Calu3 (cell line): ENCODE measurements at places on chromosomes 1 and 21. TPM values are rescaled to one million over a fixed set of nuclear protein-coding genes. Genes with fewer than 3 reads are reported as not detected.

GRCh38 chr1:185363205-185363604 is 46.2 kb upstream of the IVNS1ABP start:
- no peak for DNase-seq

- DNase-seq: no peak
Observed at GRCh38 chr21:34793471-34793870, 124.7 kb downstream of the CLIC6 start.

GRCh38 chr1:55214934-55215193 is 300 bp downstream of the USP24 start:
- DNase-seq: peak; percentile 31

- DNase-seq: no peak
Observed at GRCh38 chr1:51516649-51517158, 2.4 kb downstream of the EPS15 start.

DNA sequence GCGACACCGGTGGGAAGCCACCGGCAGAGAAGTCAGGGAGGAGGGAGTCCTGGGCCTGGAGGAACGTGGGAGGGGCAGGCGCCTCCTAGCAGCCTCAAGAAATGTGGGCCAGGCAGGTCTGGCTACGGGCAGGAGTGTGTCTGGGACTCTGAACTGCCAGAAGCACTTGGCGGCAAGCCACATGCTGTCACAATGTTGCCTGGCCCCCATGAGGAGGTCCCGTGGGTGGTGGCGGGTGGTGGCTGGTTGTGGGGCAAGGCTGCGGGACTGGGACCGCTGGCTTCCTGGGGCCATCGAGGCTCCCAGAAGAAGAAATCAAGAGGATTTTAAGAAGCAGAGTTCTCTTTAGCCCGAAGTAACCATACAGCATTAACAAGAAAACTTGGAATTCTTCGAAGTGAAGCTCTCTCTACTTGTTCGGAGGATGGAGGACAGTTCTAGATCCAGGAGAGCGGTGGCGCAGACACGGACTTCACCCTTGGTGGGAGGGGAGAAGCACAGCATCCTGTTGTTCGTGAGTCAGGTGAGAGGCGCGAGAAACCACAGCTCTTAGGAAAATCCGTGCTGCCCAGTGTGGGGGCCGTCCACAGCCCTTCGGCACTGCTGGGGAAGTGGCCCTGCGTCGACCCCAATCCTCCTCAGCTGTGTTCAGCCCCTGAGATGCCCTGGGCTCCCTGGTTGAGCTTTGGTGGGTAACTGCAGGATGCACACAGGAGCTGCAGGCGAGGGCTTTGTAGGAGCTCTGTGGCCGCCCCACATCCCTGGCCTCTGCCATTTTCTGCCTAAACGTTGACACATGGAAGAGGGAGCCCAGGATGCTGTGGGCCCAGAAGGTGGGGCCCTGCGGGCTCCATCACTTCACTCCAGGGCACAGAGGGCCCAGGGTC is 12.4 kb downstream of the SKI start:
- DNase-seq: no peak

DNA sequence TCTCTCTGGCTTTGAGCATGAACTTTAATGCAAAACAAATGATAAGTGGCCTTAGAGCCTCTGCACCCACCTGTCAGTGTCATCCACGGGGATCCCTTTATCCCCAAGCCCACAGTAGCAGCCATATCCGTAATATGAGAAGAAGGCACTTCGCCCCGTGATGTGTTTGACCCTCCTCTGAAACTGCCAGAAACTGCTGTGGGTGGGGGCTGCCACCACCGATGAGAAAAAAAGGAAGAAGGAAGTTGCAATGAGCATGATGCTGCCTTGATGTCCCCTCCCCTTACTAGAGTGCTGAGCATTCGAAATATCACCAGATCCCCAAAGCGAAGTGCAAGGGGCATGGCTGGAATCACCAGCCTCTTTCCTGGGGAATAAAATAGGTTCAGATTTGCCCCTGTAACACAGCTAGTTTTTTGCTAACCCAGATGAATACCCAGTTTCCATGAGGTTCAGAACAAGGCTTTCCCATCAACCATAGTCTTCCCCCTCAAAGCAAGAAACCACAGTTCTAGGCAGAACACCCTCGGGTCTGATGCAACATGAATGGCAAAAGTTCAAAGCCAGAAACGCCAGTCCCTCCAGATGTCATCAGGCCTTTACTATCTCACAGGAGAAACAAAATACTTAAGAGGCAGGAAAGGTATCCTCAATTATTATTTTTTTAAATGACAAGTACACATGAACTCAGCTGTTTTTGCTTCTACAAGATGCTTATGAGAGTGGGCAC is 10.8 kb upstream of the UBXN10 start:
- no peak for DNase-seq

GRCh38 chr1:75276385-75276784 is 142.2 kb downstream of the LHX8 start:
- DNase-seq: no peak

GRCh38 chr1:200710166-200710565 is 28.5 kb upstream of the CAMSAP2 start:
- no peak for DNase-seq

DNA sequence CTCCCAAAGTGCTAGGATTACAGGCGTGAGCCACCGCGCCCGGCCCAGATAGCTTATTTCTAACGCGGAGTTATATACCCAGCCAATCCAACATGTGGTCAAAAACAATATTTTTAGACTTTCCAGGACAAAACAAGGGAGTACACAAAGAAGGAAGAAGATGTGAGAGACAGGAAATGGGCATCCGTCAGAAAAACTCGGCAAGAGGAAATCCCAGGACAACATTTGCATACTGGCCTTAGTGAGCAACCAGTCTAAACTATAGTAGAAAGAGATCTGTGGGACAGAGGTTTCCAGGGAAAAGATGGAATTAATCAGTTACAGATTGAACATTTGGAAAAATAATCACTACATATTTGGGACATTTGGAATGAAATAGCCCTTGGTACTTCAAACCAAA is 11.4 kb downstream of the ARMH1 start:
- no peak for DNase-seq

DNA sequence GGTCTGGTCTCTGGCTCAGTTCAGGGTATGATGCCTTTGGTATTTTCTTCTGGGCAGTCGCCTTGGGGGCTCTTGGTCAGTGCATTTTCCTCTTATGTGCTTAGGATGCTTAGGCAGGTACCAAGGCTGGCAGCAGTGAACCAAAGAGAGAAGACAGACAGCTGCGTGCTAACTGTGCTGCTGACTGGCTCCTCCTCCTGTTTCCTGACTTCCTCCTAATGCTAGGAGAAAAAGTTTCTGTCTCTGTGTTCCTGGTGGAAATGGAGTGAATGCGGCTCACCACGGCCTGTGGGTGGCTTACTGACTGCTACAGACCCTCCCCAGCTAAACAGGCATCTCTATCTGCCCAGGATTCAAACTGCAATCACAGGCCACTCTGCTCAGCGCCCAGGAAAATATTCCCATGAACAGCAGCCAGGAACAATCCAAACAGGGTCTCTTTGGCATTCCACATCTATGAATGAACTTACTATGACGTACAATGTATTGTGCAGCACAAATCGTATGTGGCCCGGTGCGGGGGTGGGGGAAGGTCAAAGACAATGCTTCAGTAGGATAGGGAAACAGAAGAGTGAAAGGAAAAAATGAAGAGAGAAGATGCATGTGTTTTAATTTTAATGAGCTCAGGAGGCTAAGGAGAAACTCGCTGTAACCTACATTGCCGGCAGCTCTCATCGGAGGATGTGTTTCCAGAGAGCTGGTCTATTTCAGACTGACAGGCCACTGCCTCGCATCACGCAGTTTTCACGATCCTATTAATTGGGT is 2.8 kb downstream of the ABCG1 start:
- DNase-seq: no peak

DNA sequence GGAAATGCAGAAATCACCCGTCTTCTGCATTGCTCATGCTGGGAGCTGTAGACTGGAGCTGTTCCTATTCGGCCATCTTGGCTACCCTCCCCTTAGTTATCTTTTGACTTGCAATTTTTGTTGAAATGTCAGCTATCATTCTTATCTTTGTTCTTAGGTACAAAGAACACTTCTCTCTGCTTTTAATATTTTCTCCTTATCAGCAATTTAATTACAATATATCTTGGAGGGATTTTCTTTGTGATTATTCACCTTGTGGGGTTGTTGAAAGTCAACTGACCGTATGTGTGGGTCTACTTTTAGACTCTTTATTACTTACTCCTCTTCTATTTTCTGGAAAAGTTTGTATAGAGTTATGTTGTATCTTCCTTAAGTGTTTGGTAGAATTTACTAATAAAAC is 43.1 kb upstream of the PKP1 start:
- no peak for DNase-seq

GRCh38 chr1:200384818-200385390 is 24.9 kb downstream of the ZNF281 start:
- DNase-seq: no peak

DNA sequence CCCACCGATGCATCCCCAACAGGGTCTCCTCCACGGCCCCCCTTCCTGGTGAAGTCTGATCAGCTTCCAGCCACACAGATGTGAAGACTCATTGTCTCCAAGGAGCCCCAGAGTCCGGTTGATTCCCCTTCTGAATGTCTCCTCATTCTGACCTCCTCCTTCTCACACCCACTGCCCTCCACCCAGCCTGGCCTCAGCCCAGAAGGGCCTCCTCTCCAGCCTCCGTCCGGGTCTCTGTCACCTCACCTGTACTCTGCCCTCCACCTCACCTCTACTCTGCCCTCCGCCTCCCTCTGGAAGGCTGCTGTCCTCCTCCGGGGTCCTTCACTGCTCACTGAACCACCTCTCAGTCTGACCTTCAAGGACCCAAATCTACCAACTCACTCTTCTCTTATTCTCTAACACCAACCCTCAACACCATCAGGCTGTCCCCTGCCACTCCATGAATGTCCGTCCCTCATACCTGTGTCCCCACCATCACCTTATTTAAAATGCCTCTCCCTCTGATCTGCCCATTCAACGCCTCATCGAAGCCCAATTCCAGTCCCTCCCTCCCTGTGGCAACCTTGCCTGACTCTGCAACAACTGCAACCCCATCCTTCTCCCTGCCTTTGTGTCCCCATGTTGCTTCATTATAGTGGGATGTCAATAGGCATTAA is 201.2 kb downstream of the TOMM20 start:
- DNase-seq: no peak

GRCh38 chr1:89624314-89624713 is 8.6 kb upstream of the LRRC8C start:
- DNase-seq: no peak

DNA sequence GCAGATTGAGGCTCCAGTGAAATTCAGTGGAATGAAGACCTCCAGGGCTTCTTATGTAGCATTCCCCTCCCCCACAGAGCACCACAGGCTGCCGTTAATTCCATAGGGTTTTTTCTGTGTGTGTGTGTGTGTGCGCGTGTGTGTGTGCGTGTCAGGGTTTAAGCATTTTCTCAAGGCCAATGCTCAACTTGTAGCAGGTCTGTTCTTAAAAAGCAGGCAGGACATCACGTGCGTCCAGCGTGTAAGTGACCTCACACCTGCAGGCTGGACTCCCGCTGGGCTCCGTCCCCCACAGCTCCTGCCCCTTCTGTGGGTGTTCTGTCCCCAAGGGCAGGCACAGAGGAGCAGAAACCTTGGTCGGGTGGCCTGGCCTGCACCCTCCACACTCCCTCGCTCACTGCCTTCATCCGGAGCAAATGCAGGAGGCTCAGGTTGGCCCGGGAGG is 5.3 kb downstream of the PRDM16 start:
- no peak for DNase-seq

DNA sequence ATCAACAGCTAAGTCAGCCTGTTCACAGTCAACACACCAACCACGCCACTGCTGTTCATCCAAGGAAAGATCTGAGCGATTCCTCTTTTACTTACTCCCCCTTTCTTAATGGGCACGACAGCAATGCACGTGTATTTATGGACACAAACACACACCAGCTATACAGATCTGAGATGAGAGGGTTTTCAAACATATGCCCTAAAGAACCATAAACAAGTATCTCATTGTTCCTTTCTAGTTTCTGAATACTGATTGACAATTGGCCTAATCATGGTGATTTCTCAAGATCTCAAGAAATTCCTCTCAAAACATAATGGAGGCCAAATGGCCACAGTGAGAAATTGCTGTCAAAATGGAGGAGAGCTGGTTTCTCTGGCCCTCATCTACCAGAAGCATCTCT is 18.0 kb downstream of the TOR3A start:
- no peak for DNase-seq

DNA sequence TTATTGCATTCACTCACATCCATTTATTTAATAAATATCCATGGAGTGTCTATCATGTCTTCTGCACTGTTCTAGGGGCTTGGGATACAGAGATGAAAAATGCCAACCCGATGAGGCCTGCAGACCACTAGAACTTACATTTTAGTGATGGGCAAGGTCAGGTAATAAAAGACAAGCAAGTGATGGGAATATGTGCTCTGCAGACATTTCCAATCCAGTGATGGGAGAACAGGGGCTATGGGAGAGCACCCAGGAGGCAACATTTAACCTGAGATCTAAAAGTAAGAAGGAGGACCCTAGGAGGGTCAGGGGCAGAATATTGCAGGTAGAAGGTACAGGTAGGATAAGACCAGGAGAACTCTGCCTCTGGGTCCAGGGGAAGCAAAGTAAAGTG is 53.1 kb downstream of the ETS2 start:
- DNase-seq: no peak

DNA sequence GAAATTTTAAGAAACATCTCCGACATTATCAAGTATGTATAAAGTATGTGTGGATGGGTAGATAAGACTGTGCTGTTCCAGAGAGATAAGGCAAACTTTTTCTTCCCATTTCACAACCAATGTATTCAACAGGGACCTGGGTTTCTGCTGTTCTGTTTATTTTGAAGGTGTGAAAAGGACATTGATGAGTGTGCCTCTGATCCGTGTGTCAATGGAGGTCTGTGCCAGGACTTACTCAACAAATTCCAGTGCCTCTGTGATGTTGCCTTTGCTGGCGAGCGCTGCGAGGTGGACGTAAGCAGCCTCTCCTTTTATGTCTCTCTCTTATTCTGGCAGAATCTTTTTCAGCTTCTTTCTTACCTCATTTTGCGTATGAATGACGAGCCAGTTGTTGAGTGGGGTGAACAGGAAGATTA is 174.0 kb downstream of the CRB1 start:
- no peak for DNase-seq

C8A gene
- total RNA-seq: not detected in 2 replicates

MCM3AP gene
- 64.1 and 66.5 TPM in 2 replicates for total RNA-seq

NASP gene
- 171 and 185 TPM in 2 replicates for total RNA-seq

SPOCD1 gene
- total RNA-seq: 6.3 and 8.4 TPM in 2 replicates

ACTN2 gene
- total RNA-seq: 0.54 TPM in 1 of 2 replicates, not detected in the other

MTARC2 gene
- total RNA-seq: 9.1 and 16.4 TPM in 2 replicates

ERG gene
- total RNA-seq: not detected in 2 replicates

TMCO4 gene
- 12.0 and 13.5 TPM in 2 replicates for total RNA-seq
